ENCODE measurements at places on chromosomes 16 and 17. TPM values are rescaled to one million over a fixed set of nuclear protein-coding genes. Genes with fewer than 3 reads are reported as not detected.

Gene MILR1
- total RNA-seq, result 1.7 TPM

Gene TEKT5
- total RNA-seq, result not detected

Gene KRTAP2-3
- not detected for total RNA-seq

Gene TERB1
- total RNA-seq, result 0.83 TPM

Gene TOP2A
- total RNA-seq, result 0.54 TPM

GRCh38 chr16:86038926-86039310 is 140.0 kb downstream of the IRF8 start:
- H3K4me3 ChIP-seq, result no peak overlapping the region
- H3K36me3 ChIP-seq, result no peaks in the 10 kb centered on the region
- no peak overlapping the region for H3K27ac ChIP-seq
- H3K4me1 ChIP-seq, result no peaks in the 10 kb centered on the region

DNA sequence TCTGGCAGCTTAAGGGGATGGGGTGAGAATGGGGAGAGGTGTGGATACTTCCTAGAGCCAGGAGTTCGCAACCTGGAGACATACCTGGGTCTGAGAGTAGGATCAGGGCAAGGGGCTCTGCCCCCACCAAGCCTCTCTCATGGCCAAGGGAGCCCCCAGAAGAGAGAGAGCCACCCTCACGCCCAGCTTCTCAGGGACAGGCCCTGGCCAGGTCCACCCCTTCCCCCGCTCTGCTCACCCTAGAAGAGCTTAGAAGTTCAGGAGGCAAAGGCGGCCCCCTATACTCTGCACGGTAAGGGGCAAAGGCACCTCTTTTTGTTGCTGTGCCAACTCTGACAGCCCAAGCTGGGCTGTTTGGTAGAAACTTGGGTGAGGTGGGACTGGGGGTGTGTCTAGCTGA is 69.3 kb upstream of the TMEM97 start:
- no peak for DNase-seq
- no peak overlapping the region for H3K27ac ChIP-seq
- H3K4me3 ChIP-seq, result no peak overlapping the region
- H3K27me3 ChIP-seq, result no peaks in the 10 kb centered on the region
- no peaks in the 10 kb centered on the region for H3K36me3 ChIP-seq

DNA sequence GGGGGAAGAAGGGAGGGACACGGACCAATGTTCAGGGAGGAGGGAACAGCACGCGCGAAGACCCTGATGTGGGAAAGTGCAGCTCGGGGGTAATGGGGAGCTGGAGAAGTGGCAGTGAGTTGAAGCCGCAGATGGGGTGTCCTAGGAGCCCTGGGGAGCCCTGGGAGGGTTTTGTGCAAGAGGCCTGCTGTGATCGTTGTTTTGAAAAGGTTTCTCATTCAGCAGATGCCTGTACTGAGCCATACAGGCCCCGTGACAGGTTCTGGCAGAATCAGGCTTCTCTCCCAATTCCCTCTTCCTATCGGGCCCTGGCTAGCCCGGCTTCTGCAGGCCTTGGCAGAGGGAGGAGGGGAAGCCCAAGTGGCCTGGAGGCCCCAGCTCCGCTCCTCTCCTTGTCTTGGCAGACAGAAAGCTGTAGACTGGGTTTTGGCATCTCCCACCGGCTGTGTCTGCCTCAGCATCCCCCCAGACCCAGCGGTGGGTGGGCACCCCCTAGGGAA is 38.4 kb upstream of the EMP2 start:
- no peaks in the 10 kb centered on the region for H3K4me1 ChIP-seq
- H3K27ac ChIP-seq, result no peak overlapping the region
- H3K36me3 ChIP-seq, result no peaks in the 10 kb centered on the region
- no peaks in the 10 kb centered on the region for H3K27me3 ChIP-seq
- DNase-seq, result no peak
- H3K4me3 ChIP-seq, result no peak overlapping the region

DNA sequence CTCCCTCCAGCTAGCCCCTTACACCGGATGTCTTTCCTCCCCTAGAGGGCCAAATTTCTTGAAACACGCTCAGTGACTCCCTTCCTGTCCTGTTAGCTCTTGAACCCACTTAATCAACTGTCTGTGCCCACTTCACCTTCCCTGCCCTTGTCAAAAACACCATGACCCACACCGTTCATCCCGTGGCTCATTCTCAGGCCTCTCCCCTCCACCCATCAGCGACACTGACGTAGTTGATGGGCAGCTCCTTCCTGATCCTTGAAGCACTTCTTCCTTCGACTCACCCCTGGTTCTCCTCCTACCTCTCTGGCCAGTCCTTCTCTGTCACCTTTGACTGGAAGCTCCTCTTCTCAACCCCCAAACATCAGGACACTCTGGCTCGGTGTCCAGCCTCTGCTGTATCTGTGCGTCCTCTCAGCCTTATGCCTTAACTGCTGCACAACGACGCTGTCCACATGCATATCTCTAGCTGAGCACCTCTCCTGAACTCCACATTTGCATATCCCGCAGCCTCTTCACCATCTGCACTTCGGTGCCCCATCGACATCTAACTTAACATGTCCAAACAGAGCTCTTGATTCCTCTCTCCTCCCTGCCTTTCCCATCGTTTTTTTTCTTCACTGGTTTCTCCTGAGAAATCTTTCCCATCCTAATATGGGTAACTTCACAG is 39.3 kb upstream of the CCDC182 start:
- H3K4me1 ChIP-seq, result no peaks in the 10 kb centered on the region
- H3K27me3 ChIP-seq, result no peaks in the 10 kb centered on the region
- H3K27ac ChIP-seq, result no peak overlapping the region

DNA sequence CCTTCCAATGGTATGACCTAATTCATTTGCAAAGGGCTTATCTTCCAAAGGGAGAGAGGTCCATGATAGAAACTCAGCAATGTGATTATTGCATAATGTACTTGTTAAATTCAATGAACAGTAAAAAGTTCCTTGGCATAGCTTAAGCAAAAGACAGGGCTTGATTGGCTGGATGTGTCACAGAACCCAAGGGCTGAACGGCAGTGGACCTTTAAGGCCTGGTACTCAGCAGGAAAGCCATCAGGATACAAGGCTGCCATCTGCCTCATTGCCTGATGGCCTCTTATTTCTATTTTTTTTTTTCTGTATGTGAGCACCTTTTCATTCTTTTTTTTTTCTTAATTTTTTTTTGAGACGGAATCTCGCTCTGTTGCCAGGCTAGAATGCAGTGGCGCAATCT is 208.9 kb upstream of the WSCD1 start:
- H3K4me3 ChIP-seq, result no peak overlapping the region
- no peak overlapping the region for H3K27ac ChIP-seq

DNA sequence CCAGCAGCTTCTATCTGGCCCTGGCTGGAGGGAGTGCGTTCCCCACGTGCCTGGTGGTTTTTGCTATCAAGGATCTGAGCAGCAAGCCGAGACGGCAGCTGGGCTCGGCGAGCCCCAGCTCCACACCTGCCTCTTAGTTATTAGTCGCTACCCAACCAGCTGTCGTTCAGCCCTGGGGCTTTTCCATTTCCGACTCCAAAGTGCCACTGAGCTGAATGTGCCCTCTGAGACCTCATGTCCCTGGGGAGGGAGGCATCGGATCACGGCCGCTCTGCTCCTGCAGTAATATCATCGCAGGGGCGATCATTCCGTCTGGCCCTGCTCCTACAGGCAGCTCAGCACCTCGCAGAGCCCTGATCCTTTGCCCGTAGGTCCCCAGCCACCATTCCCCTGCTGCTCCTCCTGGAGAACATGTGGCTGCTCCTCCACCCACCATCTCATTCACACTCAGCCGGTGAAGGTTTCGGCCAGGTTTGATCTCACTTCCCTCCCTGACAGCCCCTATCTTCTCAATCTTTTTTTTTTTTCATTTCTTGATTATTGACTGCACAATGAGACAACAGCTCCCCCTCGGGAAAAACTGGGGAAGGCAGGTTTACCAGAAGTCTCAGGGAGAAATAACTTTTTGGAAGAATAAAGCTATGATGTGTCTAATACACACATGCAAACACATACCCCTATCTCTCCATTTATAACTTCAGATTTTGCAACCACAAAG is 86.7 kb downstream of the ZFHX3 start:
- no peaks in the 10 kb centered on the region for H3K27me3 ChIP-seq
- no peak overlapping the region for H3K4me3 ChIP-seq
- no peaks in the 10 kb centered on the region for H3K4me1 ChIP-seq
- no peaks in the 10 kb centered on the region for H3K36me3 ChIP-seq
- no peak overlapping the region for H3K27ac ChIP-seq

DNA sequence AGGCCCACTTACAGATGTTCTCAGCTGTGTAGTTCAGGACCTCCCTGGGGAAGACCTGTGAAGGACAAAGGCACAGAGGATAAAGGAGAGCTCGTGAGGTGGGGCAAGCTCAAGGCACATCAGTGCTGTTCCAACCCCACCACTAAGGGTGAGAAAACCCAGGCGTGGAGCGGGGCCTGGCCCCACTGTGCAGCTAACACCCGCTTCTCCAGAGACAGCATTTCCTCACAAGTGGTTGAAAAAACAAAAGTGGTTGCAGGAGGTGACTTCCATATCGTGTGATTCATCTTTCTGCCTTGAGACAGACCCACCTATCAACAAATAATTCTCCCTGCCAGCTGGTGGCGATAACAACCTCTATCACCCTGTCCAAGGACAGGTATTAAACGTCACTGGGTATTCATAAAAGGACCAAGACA is 30.0 kb downstream of the SNN start:
- H3K27me3 ChIP-seq, result no peaks in the 10 kb centered on the region
- no peak for DNase-seq
- no peak overlapping the region for H3K27ac ChIP-seq
- no peak overlapping the region for H3K4me3 ChIP-seq

- H3K4me3 ChIP-seq, result no peak overlapping the region
- no peak for DNase-seq
- no peaks in the 10 kb centered on the region for H3K4me1 ChIP-seq
Observed at GRCh38 chr17:13212860-13213259, 195.0 kb upstream of the ELAC2 start.

- no peaks in the 10 kb centered on the region for H3K4me1 ChIP-seq
- H3K27me3 ChIP-seq, result no peaks in the 10 kb centered on the region
- no peaks in the 10 kb centered on the region for H3K36me3 ChIP-seq
- DNase-seq, result no peak
Observed at GRCh38 chr16:25707982-25708583, 16.3 kb downstream of the HS3ST4 start.

- H3K4me1 ChIP-seq, result no peaks in the 10 kb centered on the region
- H3K27ac ChIP-seq, result no peak overlapping the region
- no peak for DNase-seq
- H3K27me3 ChIP-seq, result no peaks in the 10 kb centered on the region
- H3K4me3 ChIP-seq, result no peak overlapping the region
Observed at GRCh38 chr16:85587762-85588556, 25.2 kb upstream of the GSE1 start.

DNA sequence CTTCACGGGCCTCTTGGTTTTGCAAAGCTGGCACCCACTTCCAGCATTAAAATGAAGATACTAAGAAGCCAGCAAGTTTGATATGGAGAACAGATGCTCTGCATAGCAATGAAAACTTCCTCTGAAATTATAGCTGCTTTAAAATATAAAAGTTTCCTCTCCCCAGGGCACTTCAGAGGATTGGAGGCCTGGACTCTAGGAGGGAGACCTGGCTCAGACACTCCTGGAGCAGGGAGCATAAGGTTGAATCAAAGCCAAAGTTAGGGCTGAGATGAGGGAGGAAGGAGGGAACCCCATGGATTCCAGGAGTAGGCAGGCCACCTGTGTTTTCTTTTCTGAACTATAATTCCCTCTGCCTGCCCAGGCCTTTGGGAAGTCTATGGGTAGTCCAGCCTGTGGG is 176.0 kb upstream of the RPL38 start:
- DNase-seq, result no peak
- no peaks in the 10 kb centered on the region for H3K27me3 ChIP-seq
- H3K27ac ChIP-seq, result no peak overlapping the region
- H3K4me3 ChIP-seq, result no peak overlapping the region

Measured in naive thymus-derived CD4-positive, alpha-beta T cell (primary cell).